Adrenal gland (tissue), 19 donors: ENCODE measurements at places on chromosomes 4 and X.

DNA sequence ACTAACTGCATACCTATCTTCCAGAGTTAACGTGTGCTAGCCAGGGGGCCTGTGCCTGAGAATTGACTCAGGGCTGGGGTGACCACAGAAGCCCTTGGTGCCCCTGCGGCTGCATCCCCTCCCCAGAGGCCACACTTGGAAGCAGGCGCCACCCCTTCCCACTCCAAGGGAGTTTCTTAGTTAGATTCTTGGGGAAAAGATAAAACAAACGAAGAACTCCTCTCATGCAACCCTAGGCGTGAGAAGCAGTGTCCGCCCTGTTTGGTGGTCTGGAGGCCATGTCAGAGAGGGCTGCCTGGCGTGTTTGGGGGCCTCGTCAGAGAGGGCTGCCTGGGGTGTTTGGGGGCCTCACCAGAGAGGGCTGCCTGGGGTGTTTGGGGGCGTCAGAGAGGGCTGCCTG lies 50.3 kb upstream of the HGFAC start:
- no peak for DNase-seq

GRCh38 chr4:94375364-94375763 lies 32.7 kb upstream of the HPGDS start:
- no peak for DNase-seq

GRCh38 chr4:61427099-61427817 lies 227.1 kb downstream of the ADGRL3 start:
- DNase-seq, result no peak

DNA sequence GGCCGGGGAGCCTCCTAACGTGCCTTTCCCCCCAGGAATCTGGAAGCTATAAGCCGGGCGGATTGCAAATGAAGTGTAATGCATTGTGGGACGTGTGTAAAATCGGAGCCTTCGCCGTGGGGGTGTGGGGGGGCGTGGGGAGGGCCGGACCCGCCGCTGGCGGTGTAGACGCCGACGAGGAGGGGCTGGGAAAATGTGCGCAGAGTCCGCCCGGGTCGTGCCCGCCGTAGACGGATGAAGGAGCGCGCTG lies 1.3 kb downstream of the STOX2 start:
- no peak for DNase-seq

GRCh38 chr4:156999175-156999517 lies 27.5 kb upstream of the PDGFC start:
- peak; percentile 71 for DNase-seq

- no peak for DNase-seq
These were observed 4.0 kb downstream of the CDKN2AIP start for GRCh38 chr4:183448436-183448835.

- DNase-seq, result no peak
These were observed 422.3 kb downstream of the STPG2 start for GRCh38 chr4:97720869-97721432.

DNA sequence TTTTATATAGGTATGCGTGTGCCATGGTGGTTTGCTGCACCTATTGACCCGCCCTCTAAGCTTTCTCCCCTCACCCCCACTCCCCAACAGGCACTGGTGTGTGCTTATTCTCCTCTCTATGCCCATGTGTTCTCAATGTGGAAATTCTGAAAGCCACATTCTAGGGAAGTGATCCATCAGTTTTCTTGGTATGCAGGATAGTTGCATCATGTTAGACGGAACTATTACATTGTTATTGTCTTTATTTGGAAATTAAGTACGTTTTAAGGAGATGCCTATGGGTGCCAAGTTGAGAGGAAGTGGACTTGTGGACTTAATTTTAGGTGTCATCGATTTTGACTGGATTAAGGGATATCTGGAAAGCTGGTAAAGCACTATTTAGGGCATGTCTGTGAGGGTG lies 204.6 kb downstream of the RBM46 start:
- no peak for DNase-seq

DNA sequence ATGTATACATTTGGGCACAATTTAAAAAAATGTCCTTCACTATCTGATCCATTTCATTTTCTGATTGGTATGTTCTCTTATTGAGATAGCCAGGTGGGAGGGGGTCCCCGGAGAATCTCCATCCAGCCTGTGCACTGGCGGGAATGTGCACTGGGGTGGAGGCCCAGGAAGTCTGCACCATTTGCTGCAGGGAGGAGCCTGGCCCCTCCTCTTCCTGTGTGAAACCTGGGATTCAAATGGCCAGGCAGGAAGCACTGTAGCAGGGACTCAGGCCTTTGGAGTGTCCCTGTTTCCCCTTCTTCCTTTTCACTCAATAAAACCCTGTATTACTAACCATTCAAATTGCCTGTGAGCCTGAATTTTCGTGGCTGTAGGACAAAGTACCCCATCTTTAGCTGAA lies 44.3 kb downstream of the GPRIN3 start:
- no peak for DNase-seq

- no peak for DNase-seq
These were observed 343.5 kb downstream of the IDS start for GRCh38 chrX:149161435-149162088.

DNA sequence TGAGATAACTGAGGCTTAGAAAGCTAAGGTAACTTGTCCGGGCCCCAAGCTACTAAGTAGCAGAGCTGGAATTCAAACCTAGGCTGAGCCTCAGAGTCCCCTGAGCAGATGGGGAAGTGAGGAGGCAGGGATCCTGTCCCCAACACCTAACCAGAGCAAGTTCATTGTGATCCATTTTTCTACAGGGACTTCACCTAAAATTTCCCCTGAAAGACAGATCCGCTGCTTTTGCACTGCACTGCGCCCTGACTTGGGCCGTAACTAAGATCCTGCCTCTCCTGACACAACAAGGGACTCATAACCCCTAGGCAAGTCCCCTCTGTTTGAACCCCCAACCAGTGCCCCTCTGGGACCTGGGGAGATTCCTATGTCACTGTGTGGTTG lies 25.6 kb upstream of the MTM1 start:
- DNase-seq, result no peak

GRCh38 chr4:23422878-23423277 lies 467.0 kb downstream of the PPARGC1A start:
- DNase-seq, result no peak

GRCh38 chr4:82352118-82352824 lies 21.5 kb downstream of the HNRNPD start:
- DNase-seq, result no peak

GRCh38 chr4:3085948-3086670 lies 11.6 kb downstream of the HTT start:
- no peak for DNase-seq

GRCh38 chr4:155889031-155889793 lies 14.3 kb upstream of the TDO2 start:
- peak; percentile 56 for DNase-seq

DNA sequence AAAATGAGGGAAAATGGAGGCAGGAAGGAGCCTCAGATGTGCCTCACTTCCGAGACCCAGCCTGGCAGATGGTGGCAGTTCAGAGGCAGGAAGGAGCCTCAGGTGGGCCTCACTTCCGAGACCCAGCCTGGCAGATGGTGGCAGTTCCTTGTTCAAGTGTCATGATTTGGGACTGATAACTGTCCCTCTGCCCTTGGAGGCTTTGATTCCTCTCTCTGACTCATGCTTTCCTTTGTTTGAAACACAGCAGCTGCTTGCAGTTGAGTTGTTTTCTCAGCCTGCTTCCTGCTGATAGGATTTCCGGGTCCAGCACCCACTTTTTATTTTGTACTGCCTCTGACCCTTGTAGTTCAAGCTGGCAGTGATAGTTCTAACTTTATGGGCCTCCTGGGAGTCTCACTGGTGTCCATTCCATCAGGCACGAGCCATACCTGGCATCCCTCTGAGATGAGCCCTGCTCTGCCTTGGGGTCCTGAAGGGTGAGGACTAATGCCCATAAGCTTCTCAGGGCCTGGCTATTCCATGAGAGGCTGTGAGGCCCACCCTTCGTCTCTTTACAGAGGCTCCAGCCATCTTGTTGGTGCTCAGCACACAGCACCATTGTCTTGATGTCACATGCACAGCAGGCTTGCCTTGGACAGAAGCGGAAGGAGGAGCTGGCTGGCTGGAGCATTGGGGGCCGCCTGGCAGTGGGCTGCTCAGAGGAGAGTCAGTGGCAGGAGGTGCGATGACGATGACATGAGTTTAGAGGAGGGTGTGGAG lies 13.0 kb downstream of the RGS12 start:
- DNase-seq, result peak; percentile 50

DNA sequence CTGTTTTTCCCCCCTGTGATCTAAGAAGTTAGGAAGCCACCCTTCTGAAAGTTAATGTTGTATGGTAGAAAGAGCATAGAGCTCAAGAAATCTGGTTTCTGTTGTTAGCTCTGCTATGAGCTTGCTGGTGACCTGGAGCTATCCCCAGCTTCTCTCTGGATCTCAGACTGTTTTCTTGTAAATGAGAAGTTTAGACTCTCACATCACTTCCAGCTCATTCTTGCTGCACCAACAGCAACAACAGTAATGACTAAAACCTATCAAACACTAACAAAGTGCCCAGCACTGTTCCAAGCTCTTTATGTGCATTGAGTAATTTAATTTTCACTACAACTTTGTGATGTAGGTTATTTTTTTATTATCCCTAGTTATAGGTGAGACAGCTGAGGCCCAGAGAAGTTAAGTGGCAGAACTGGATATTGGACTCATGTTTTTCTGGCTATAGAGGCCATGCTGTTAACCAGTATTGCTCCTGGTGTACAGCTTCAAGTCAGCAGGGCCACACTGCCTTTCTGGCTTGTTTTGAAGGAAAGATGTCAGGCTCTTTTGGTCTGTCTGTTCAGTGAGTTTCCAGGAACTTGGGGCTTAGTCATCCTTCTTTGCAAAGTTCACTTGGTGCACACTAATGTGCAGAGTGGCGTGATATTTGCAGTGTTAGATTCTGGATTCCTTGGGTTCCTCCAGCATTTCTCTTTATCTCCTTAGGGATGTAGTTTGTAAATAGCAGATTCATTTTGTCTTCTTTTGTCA lies 27.8 kb upstream of the TMEM164 start:
- no peak for DNase-seq

- DNase-seq, result peak; percentile 16
These were observed 298.8 kb upstream of the TAPT1 start for GRCh38 chr4:16524911-16525554.

GRCh38 chrX:102154900-102155805 lies 624 bp downstream of the BEX5 start:
- no peak for DNase-seq

DNA sequence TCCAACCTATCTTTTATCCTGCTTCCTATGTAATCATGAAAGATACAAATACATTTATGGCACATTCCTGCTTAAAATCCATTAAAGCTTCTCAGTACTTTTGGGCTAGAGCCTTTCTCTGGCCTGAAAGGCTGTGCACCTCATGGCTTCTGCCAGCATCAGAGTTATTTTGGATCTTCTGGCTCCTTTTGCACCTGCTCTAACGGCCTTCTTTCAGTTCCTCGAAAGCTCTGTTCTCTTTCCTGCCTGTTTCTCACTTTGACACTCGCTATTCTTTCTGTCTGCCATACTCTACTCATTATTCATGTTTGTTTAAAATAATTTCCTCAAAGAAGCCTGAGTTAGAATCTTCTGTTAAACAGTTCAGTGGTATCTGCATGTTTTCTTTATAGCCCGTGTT lies 86.0 kb downstream of the LRP2BP start:
- no peak for DNase-seq

- no peak for DNase-seq
These were observed 148.6 kb downstream of the RBMX2 start for GRCh38 chrX:130550351-130550750.

DNA sequence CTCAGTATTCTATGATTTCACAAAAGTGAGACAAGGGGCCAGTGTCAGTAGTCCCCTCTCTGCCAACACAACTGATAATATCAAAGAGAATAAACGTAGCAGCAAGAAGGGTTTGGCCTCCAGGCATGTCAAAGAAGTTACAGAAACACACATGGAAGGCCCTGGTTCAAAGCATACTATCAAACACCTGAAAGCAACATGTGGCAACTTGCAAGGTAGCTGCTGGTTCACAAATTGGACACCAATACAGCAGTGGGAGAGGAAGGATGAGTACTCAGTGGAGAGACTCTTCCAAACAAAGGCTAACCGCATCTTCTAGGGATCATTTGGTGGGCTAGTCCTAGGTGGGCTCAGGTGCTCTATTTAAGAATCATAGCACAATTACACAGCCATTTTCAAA lies 74.9 kb upstream of the MAOA start:
- no peak for DNase-seq

DNA sequence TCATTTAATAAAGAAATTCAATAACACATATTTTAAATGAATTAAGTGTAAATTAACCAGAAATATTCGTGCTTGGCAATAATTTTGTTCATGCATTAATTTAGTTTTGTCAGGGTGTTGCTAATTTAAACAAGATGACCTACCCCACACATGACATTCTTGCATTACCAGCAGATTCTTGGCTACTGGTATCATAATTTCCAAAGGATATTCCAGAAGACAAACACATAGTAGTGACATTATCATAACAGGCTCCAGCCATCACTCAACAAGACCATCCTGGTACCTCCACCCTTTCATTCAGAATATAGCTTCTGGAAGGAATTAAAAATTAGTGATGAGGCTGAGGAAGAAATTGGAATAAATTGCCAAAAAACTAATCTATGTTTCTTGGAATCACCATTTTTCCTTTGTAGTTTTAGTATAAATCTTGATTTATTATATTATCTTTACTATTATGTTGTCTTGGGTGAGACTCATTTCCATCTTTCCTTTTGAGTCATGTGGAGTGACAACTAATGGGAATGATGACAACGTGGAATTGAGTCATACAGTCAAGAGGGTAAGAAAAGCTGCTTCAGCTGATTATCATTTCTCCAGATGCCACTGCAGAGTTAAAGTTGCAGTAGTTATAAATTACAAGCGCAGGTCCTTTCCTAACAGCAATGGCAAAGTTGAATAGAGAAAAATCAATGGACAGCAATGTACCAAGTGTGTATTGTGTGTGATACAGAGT lies 30.9 kb upstream of the HHIP start:
- DNase-seq, result no peak

- DNase-seq, result peak; percentile 66
These were observed 220.1 kb upstream of the PABPC4L start for GRCh38 chr4:134421734-134422133.

DNA sequence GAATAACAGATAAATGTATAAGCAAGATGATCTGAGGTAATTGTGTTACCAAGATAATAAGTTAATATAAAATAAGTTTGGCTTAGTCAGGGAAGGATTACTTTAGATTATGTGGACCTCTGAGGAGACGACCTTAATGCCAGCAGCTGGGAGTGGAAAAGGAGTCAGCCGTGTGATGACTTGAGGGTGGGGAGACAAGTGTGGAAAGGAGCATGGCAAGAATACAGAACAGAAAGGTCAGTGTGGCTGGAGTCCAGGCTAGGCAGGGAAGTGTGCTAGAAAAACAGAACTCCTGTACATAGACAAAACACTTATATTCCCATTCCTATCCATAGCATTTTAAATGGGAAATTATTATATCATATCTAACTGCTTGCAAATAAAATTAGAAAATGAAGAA lies 138.8 kb downstream of the PDLIM5 start:
- DNase-seq, result no peak

GRCh38 chr4:181755846-181756245 lies 487.4 kb upstream of the TENM3 start:
- DNase-seq, result no peak

- DNase-seq, result no peak
These were observed 293.5 kb downstream of the OPHN1 start for GRCh38 chrX:68139791-68140190.
